NCI-H1092 treated with DMSO at 0.1 percent for 48 hours (cell line): ENCODE measurements at places on chromosomes 6 and 20.

- DNase-seq = no peak
Observed at GRCh38 chr6:88975369-88975768, 12.0 kb upstream of the RNGTT start.

- no peak for DNase-seq
Observed at GRCh38 chr6:2055911-2056310, 189.5 kb downstream of the GMDS start.

DNA sequence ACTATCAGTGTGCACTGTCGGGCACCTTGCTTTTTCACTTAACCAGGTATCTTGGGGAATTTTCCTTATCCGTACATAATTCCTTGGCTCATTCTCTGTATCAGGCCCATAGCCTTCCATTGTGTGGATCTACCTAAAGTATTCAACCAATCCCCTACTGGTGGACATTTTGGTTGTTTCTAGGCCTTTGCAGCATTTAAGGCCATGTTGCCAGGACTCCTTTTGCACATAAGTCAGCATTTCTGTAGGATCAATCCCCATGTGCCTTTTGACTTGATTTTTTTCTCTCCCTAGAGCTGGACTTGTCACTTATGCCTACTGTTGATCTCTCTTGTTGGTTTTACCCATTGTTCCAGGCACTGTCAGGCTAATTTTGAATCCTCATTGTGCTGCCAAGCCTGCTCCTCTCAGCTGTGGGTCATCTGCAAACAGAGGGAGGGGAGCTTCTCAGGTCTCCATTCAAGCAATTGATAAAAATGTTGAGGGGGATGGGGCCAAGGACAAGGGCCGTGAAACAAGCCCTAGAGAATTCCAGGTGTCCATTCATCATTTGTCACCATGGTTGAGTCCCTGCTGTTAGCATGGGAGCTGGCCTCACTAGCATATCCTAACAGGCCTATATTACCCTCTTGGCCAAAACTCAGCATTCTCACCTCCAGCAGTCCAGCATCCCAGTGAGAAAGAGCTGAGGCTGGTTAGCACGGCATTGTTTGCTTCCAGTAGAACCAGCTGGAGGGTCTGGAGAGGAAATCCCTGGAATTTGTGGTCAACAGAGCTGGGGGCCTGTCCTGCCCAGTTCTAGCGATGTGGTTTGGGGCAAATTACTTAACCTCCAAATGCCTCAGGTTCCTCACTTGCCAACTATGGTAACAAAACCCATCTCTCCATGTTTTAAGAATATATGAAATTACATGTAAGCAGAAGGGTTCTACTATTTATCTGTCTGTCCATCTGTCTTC lies 178.4 kb downstream of the MRPL14 start:
- DNase-seq = no peak

GRCh38 chr20:2742934-2743559 lies 50.5 kb downstream of the EBF4 start:
- DNase-seq = peak; percentile 78

- DNase-seq = no peak
Observed at GRCh38 chr6:116111552-116112528, 11.2 kb downstream of the NT5DC1 start.

DNA sequence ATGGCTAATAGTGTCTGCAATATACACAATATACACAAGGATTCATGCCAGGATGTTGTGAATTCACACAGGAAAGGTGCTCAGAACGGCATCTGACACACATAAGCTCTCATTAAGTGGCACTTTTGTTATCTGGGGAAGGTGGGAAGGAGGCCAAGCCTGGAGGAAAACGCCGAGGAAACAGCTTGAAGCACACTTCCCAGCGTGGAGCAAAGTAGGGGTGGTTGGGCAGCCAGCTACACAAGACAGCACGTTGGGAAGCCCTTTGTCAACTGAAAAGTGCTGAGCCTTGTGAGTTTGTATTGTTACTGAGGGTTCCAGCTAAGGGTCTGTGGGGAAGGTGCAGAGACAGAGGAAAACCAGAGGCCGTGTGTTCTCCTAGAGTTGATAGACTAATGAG lies 181.0 kb downstream of the ZMYND8 start:
- DNase-seq = peak; percentile 54

DNA sequence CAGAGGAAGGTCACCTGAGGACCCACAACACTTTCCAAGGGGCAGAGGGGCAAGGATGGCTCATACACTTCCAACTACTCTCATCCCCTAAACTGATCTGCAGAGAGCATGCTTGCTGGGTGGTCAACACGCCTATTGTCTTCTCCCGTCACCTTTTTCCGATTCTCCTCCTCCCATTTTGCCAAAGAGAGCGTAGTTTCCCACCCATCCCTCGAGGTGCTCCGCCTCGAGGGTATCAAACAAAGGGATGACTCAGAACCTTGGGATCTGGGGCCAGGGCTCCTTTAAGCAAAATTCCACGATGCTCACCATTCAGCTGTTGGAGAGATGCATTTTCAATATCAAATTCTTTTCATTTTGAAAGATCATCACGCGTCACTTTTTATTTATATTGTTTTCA lies 507.5 kb upstream of the SULF2 start:
- DNase-seq = no peak

DNA sequence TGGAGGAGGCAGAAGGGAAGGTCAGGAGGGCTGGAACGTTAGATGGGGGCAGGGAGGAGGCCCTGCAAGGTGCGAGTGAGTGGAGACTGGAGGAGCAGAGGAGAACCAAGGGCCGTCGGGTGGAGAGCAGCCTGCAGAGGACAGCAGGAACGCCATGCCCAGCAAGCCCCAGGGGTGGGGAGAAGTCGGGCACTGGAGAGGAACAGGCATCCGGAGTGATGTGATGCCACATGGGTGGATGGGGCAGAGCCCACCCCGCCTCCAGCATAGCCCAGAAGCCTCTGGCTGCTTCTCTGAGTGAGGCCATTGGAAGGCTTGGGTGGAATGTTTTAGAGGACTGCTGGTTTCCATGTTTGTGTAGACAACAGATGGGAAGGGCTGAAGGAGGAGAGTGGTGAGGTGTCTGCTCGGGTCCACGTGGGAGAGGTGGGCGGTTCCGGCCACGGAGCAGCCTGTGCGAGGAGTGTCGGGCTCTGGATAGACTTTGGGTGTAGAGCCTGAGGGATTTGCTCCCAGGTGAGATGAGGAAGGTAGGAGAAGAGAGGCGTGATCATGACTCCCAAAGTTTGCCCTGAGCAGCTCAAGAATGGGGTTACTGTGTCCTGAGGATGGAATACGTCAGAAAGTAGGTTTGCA lies 221.4 kb downstream of the SMOC2 start:
- DNase-seq = no peak

- DNase-seq = no peak
Observed at GRCh38 chr6:3396503-3397180, 60.2 kb downstream of the SLC22A23 start.

GRCh38 chr6:116083052-116083451 lies 17.6 kb upstream of the NT5DC1 start:
- no peak for DNase-seq

GRCh38 chr6:46201702-46202101 lies 30.9 kb upstream of the ENPP5 start:
- no peak for DNase-seq

- no peak for DNase-seq
Observed at GRCh38 chr6:71194724-71195123, 93.9 kb upstream of the OGFRL1 start.

GRCh38 chr6:70973604-70974003 lies 16.7 kb upstream of the B3GAT2 start:
- no peak for DNase-seq

- DNase-seq = no peak
Observed at GRCh38 chr6:27544612-27545260, 71.8 kb upstream of the ZNF184 start.

DNA sequence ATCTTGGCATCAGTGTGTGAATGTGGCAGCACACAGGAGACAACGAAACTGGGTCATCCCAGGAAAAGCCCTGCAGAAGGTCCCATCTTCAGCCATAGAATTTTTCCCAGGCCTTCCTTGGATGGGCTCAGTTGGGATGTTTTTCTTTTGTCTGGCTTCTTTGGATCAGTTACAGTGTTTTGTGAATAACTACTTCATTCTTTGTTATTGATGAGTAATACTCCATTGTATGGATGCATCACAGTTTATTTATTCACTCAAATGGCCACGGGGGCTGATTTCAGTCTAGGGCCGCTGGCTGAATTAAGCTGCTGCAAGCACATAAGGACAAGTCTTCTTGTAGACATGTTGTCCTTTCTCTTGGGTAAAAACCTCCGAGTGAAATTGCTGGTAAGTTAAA lies 81.3 kb upstream of the CD93 start:
- DNase-seq = no peak

- no peak for DNase-seq
Observed at GRCh38 chr6:125793863-125794262, 3.1 kb downstream of the NCOA7 start.

DNA sequence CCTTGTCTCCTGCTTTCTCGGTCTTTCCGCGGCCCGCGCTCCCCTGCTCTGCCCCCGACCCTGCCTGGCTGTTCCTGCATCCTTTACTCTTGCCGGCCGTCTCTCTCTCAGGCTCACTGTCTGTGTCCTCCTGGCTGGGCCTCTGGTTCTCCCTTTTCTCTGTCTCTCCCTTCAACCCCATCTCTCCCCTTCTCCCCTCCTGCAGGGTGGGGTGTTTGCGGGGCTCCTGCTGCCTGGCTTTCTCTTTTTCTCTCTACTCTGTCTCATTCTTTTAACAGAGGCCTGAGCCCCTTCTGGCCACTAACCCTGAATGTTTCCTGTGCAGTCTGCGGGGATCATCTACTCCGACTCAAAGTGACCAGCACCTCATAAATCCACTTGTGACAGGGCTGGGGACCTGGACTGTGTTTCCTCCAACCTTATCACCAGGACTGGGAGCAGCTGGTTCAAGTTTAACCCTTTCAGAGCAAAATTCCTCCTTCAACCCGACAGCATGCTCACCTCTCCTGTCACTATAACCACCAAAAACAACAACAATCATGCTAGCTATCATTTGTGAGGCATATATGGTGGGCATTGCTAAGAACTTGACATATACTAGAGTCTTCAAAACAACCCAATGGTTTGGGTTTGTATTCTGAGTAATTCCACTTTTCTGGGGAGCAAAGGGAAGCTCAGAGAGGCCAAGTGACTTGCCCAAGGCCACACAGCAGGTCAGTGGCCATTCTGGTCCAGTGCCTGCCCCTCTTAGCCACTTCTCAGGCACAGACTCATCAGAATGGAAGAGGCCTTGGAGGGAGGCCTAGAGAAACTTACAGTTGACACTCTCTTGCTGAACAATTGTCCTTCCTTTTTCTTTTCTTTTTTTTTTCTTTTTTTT lies 811 bp upstream of the RSPO4 start:
- DNase-seq = no peak
